ENCODE measurements at places on chromosomes 6 and 20.

DNA sequence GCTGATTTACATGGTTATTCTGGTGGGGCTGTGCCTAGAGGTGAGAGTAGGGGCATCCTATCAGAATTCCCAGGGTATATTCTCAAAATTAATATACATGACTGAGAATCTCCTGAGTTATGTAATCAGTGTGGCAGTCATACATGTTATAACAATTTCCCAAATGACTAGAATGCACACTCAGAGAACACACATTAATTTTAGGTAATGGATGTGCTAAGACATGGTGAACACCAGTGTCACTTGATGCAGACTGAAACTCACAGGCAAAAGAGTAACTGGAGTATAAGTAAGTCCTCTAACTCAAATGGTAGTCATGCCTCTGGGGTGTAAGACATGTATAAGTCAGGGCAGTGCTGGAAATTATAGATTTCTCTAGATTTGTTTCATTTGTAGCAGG, 1198.4 kb upstream of the CITED2 start:
- DNase-seq: no peak

DNA sequence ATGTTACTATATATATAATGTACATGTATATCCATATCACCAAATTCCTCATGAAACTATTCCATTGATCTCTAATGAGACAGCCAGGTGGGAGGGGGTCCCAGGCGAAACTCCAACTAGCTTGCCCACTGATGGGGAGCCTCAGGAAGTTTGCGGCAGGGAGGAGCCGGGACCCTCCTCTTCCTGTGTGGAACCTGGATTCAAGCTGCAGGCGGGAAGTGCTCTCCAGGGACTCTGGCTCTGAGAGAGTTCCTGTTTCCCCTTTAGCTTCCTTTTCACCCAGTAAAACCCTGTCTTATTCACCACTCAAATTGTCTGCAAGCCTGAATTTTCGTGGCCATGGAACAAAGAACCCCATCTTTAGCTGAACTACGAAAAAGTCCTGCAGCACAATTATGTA, 152.2 kb downstream of the OPN5 start:
- no peak for DNase-seq

DNA sequence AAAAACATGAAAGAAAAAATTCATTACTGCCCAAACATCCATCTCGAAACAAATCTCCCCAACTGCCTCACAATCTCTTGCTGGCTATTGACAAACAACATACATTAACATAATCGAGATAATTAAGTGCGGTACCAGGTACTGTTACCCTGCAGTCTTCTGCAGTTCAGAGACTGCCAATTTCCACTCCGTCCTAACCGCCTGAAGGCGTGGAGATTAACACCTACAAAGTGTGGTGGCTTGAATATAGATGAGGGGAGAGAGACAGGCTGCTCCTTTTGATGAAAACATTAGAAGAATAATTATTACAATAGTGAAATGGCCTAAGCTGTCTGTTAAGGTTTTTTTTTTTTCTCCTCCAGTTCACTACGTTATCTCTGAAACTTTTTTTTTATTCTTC, 258.9 kb upstream of the SOX4 start:
- no peak for DNase-seq

GRCh38 chr6:123940551-123940950, 136.9 kb downstream of the NKAIN2 start:
- DNase-seq: no peak

DNA sequence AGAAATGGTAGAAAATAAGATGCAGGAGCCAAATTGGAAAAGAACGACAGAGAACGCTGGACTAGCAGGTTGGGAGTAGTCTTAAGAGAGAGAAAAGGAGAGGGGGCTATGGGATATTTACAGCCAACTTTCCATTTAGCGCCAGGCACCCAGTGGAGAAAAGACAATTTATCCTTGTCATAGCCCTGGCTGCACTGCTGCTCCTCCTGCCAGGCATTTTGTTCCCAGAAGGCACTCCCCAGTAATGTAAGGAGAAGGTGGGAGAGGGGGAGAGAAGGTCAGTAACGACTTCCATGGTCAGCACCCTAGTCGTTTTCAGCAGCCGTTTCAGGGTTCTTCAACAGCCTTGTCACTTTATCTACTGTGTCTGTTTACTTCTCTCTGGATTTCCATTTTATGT, 159.0 kb downstream of the TRMT11 start:
- no peak for DNase-seq

- no peak for DNase-seq
Measured at GRCh38 chr6:80356000-80356399, 249.5 kb downstream of the BCKDHB start.

DNA sequence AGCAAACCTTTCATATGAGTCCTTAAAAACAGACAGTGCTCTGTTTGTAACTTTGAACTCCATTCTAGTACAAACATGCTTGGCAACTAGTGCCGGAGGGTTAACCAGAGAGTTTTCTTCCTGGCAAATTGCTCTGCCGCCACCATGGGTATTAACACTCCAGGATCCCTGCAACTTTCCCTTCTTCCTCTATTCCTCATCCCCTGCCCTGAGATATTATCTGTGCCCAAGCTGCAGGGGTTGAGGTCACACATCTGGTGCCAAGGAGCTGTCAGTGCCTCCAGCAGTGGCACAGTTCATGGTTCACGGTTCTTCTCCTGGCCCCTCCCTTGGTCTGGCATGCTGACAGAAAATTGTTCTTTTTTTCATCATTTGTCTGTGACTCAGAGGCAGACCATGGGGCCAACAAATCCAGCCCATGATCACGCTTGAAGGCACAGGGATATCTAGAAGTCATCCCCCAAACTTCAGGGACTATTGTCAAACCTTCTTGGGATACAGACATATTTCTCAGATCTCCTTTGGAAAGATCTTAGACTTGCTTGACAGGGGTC, 77.5 kb downstream of the ATXN1 start:
- peak; percentile 74 for DNase-seq

- no peak for DNase-seq
Measured at GRCh38 chr6:36688063-36688738, 9.4 kb upstream of the RAB44 start.

- no peak for DNase-seq
Measured at GRCh38 chr6:106648651-106649308, 19.4 kb downstream of the QRSL1 start.

- no peak for DNase-seq
Measured at GRCh38 chr6:83057705-83058321, 7.8 kb downstream of the UBE3D start.

DNA sequence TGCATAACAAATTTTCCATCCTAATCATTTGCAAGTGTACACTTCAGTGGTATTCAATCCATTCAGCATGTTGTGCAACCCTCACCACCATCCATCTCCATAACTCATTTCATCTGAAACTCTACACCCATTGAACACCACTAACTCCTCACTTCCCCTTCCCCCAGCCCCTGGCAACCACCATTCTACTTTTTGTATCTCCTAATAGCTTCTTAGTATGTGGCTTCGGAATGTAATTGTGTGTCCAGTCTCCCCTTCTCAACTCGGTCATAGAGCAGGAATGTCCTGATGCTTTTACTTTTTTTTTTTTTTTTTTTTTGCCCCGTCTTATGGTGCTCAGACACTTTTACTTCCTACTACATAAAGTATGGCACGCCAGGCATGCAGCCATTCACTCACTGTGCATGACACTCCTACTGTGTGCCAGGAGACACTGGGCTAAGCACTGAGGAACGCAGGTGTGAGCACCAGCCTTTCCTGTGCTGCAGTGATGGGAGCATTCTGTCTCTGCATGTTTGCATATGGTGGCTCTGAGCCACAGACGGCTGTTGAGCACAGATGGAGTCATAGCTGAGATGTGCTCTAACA, 15.3 kb downstream of the HCK start:
- DNase-seq: peak; percentile 32

DNA sequence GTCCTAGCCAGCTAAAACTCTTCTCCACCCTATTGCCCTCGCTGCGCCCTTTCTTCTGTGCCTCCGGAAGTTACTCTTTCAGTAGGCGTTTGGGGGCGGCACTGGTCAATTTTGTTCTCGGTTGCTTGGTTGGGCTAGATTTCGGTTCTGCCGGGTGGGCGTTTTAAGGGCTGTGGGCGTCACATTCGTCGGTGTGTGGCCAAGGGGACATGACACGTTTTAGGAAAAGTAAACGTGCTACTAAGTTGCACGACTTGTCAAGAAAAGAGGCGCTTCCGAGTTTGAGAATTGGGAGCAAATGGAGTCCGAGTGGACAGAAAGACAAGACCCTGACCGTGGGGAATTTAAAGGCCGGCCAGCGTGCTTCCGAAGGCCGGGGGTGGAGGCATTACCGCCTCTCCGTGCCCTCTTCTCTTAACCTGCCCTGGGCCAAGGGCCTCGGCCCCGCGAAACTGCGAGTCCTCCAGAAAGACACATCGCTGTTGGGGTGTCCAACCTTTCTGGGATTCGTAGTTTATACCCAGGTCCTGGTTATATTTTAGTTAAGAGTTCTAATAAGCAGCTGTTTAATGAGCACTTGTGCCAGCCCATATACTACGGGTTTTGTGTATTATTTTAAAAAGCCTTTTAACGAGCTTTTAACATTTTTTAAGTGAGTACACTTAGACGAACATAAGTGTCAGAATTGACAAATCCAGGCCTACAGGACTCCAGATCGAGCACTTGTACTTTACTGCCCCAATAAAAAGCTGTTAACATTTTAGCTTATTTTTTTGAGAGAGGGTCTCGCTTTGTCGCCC, 664 bp upstream of the BAG6 start:
- DNase-seq: no peak

DNA sequence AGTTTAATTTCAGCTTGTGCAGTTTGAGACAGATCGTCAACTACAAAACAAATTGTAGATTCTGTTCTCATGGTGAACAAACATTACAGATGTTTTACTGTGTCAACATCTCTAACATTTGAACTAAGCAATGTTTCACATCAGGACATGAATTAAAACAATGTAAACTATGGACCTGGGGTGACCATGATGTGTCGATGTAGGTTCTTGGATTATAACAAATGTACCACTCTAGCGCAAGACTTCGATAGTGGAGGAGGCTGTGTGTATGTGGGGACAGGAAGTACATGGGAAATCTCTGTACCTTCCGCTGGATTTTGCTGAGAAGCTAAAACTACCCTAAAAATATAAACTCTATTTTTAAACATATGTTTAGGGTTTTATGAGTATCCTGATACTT, 17.1 kb downstream of the HIVEP2 start:
- no peak for DNase-seq

GRCh38 chr6:36715469-36715868, 17.8 kb downstream of the RAB44 start:
- no peak for DNase-seq

GRCh38 chr20:18323705-18324104, 35.4 kb downstream of the ZNF133 start:
- DNase-seq: no peak

- DNase-seq: no peak
Measured at GRCh38 chr6:15254070-15254975, 8.5 kb downstream of the JARID2 start.

Measured in HFF-Myc (cell line).